ENCODE measurements at places on chromosomes 7 and 10.

DNA sequence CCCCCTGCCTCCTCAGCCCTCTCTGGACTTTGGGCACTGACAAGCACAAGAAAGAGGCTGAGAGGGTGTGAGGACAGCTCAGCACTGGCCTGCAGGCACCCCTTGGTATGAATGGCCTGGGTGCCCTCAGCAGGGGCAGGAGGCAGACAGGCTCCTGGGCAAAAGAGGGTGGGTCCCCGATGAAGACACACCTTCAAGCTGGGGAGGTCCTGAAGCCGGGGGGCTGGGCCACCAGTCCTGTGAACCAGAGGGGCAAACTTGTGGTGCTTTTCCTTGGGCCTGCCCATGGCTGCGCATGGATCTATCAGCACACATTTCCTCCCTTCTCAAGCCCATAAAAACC lies 22.8 kb downstream of the FAM241B start:
- DNase-seq = no peak

GRCh38 chr7:91446819-91447218 lies 182.6 kb downstream of the FZD1 start:
- no peak for DNase-seq

GRCh38 chr7:15764010-15764409 lies 77.5 kb upstream of the MEOX2 start:
- no peak for DNase-seq

DNA sequence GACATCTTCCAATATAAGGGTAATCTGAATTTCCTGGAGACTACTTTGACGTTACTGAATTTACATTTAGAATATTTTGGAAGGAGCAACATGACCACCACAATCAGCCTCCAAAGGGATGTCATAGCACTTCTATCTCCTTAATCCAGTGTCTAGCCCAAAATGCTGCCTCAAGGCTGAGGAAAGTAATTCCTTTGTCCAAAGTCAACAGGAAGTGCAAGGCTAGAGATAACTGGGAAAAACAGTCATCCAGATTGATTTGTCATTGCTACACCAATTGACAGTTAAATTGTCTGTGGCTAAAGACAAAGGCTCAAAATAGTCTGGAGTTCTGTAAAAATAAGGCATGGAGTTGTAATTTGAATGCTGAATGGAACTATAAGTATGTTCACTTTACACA lies 3.9 kb upstream of the TFPI2 start:
- DNase-seq = no peak
